ENCODE measurements at places on chromosomes 5 and 9.

DNA sequence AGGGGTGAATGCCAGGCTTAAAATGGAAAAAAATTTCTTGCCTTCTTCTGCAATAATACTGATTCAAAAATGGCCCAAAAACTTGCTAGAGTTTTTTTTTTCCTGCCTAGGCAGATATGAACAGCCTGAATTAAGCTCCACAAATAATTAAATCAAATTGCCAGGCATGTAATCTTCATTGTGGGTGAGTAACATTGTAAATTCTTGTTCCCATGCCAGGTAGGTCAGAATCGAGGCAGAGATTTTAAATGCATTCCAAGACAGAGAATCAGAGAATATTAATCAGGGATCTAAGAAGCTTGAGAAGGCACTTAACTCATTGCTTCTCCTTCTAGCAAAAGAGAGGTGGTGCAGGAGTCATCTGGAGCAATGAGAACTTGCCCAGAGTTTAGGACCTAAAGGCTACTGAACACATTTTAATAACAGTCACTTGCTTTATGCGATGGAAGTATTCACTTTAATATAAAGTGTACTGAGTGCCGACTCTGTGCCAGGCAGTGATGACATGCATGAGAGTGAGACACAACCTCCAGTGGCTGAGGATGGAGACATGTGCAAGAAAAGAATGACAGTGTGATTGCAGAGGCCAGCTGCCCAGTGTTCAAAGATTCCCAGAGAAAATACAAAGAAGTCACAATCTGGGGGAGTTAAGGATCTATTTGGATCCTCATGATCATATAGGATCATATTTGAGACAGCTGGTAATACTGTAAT, 102.3 kb downstream of the APBA1 start:
- no peak for DNase-seq

DNA sequence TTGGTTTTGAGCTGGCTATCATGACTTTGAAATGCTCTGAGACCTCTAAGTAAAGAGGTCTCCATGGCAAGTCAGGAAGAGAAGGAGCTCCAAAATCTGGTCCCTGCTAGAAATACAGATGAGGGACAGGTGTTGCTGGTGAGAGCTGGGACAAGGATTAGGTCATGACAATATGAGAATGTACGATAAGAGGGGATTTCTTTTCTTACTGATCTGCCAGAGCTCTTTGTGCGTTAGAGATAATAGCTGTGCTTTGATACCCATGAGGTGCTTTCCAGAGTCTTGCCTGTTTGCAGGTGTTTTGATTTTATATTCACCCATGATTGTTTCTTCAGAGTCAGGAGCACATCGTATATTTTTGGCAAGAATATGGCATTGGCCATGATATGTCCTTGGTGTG, 56.5 kb downstream of the ANKRD33B start:
- no peak for DNase-seq

DNA sequence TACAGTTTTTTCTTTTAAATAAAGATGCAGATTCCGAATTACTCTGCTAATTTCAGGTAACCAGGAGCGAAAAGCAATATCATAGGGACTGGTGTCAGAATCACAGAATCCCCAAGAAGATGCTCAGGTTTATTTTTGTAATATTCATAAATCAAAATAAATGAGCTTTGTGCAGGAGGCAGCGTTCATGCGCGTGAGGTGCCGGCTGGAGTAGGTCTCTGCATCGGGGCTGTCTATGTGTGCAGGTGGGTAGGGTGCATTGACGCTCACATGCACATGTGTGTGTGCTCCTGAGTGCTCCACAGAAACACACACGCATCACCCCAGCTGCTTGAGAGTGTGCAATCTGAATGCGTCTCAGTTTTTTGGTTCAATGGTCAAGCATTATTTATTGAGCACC, 226.4 kb downstream of the PBX3 start:
- DNase-seq, result no peak

- DNase-seq, result no peak
Observed at GRCh38 chr5:16612007-16612406, 4.8 kb downstream of the RETREG1 start.

DNA sequence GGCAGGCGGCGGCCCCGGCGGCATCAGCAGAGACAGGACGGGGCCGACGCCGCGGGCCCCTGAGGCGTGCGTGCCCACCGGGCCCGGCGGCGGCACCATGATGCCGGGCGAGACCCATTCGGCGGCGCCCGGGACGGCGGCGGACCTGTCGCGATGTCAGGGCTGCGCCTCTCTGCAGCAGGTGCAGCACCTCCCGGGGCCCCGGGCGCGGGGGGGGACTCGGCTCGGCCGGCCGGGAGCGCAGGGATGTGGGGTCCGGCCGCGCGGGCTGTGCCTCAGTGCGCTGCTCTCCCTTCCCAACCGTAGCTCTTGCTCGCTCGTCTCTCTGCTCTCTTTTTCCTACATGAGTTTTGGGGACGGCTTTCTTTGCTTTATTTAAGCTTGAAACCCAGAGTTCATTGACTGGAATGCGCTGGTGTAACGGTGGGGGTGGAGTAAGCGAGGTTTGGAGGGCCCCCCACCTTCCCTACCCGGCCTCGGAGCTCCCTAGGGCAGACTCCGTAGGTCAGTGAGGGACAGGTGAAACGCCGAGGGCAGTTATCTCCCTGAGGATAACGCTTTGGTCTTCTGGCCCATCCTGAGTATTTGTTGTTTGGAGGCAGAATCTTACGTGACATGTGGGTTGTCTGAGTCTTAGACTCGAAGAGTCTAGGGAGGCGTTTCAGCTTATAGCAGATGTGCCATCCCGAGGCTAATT, 490 bp downstream of the ICE1 start:
- no peak for DNase-seq

DNA sequence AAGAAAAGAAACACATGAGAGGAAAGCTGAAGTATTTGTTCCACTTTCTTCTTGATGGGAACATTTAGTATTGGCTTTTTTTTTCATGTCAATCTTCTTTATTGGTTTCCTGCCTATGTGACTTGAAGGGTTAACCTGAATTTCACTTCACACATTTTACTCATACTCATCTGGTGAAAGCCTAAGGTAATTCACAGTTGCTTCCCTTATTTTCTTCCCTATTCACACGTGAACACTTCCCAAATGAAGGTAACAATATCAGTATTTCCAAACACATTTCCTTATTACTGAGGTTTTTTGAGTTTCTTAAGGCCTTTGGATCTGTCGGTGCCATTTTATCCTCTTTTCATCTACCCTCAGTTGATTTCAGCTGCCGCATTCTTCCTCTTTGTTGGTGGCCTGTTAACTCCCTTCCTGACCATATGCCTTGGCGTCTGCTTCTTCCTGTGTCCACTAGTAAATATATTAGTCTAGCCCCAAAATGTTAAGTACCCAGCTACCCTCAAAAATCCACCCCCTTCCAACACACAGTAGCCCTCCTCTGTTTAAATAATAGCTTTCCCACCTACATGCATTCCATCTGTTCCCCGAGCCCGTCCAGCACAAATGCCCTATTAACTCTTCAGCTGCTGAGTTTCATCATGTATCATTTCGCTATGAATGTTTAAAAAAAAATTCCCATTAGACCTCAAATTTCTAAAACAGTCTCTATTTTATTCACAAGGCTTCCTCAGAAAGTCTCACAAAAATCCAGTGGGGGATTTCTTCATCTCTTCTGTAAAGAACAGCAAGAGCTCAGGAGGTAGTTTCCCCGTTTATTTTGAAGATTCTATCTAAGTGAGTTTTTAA, 97.3 kb downstream of the USP20 start:
- no peak for DNase-seq

DNA sequence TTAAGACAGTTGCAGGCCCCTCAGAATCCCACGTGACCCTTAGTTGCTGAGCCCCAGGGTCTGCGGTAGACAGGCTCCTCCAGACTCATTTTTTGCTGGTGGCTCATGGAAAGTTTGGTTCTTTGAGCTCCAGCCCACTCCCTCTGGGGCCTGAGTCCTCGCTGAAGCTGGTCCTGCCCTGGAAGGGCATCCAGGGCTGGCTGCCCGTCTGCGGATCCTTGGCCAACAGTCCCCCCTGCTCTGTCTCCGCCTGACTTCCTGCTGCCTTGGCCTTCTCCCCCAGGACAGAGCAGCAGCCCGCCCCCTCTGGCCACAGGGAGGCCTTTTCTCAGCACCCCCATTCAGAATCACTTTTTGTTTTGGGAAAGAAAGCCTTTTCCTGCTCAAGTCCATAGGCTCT, 24.4 kb downstream of the SLC6A7 start:
- no peak for DNase-seq

GRCh38 chr9:86795047-86795442, 152.3 kb downstream of the GAS1 start:
- DNase-seq, result no peak
